Kidney glomerular epithelial cell (primary cell): ENCODE measurements at places on chromosomes 7 and 10.

DNA sequence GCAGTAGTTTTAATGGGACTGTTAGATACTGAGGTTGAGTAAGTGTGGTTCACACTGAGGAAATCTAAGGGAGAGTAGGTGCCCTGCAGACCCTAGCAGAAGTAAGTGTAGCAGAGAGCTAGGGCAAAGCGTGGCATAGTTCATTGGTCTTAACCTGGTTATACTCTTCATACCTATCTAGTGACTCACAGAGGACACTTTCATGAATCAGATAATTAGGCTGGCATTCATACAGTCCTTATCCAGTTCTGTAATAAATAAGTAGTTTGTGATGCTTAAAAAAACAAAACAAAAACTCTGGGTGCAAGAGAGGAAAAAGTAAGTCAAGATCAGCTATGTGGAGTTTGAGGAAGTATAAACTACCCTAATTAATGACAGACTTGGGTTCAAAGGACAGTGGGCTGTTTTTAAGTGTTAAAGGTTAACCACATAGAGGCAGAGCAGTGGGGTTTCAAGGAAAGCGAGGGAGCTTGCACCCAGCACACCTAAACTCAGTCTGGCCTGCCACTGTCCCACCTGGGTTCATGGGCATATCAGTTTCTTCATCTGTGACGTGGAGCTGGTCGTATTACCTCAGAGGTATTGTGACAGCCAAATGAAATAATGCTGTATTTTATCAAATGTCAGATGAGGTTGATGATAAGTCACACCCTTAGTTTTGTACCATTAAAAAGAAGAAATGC lies 27.1 kb downstream of the LMTK2 start:
- peak; percentile 70 for DNase-seq

DNA sequence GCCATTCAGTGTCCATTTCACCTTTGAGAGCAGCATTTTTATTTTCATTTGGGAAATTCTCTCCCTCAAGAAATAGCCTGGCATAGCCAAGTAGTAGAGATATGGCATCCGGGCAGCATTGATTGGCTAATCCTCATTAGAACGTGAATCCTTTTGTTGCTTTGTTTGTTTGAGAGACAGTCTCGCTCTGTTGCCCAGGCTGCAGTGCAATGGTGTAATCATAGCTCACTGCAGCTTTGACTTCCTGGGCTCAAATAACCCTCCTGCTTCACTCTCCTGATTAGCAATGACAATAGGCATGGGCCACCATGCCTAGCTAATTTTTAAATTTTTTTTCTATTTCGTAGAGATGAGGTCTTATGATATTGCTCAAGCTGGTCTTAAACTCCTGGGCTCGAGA lies 1174.9 kb upstream of the AUTS2 start:
- no peak for DNase-seq

- DNase-seq, result no peak
These were observed 12.8 kb upstream of the GPR85 start for GRCh38 chr7:113099284-113099919.

GRCh38 chr10:17056781-17057428 lies 72.7 kb downstream of the CUBN start:
- DNase-seq, result no peak

GRCh38 chr7:157678501-157678900 lies 341.7 kb downstream of the DNAJB6 start:
- DNase-seq, result no peak

- no peak for DNase-seq
These were observed 51.7 kb downstream of the EBF3 start for GRCh38 chr10:129912166-129912917.

DNA sequence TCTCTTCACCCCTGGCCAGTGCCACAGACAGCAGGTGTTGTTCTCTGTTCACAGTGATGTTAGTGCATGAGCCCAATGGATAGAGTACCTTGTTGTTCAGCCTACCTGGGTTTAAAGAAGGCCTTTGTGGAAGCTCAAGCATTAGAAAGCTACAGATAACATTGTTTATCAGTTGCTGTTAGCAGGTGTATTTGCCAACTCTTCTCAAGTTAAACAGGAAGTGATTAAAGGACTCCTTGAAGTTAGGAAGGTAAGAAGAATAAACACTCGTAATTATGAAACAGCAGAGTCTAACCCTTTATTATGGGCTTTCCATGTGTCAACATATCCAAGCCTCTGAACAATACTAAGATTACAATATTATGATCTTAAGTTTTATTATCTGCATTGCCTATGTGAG lies 25.9 kb downstream of the RGR start:
- no peak for DNase-seq

GRCh38 chr10:73246646-73247508 lies at the start of gene DNAJC9:
DNAJC9 (minus strand) TSS chr10:73247255; CDS start chr10:73247189, 66 bp downstream.
- peak; percentile 87 for DNase-seq

- DNase-seq, result no peak
These were observed 71.4 kb upstream of the BTBD16 start for GRCh38 chr10:122199689-122200088.

GRCh38 chr7:103622274-103622673 lies 176.3 kb upstream of the SLC26A5 start:
- no peak for DNase-seq
